ENCODE measurements at places on chromosomes 12 and 14.

- DNase-seq: no peak
Observed at GRCh38 chr12:40525054-40525453, 167.2 kb upstream of the CNTN1 start.

- DNase-seq: no peak
Observed at GRCh38 chr12:11745113-11745512, 95.6 kb downstream of the ETV6 start.

GRCh38 chr12:30661210-30661609 lies 34.5 kb downstream of the IPO8 start:
- no peak for DNase-seq

- no peak for DNase-seq
Observed at GRCh38 chr14:77910506-77910905, 110.6 kb downstream of the ADCK1 start.

DNA sequence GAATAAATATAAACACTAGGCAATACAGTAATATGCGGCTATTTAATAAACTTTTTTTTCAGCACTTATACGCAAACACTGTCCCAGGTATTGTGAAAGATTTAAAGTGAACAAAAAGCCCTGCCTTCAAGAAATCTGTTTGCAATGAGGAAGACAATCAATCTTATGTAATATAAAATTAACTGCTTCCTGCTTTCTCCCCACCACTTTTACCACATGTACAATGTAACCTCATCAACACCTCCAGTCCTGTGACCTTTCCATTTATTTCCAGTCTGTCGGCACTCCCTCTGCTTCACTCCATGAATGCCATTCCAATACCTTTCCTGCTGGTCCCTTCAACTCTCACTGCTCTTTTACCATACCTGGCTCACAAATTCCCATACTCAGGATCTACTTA lies 10.5 kb downstream of the SNX6 start:
- no peak for DNase-seq

GRCh38 chr12:104197264-104197663 lies 18.3 kb upstream of the TXNRD1 start:
- peak; percentile 28 for DNase-seq

DNA sequence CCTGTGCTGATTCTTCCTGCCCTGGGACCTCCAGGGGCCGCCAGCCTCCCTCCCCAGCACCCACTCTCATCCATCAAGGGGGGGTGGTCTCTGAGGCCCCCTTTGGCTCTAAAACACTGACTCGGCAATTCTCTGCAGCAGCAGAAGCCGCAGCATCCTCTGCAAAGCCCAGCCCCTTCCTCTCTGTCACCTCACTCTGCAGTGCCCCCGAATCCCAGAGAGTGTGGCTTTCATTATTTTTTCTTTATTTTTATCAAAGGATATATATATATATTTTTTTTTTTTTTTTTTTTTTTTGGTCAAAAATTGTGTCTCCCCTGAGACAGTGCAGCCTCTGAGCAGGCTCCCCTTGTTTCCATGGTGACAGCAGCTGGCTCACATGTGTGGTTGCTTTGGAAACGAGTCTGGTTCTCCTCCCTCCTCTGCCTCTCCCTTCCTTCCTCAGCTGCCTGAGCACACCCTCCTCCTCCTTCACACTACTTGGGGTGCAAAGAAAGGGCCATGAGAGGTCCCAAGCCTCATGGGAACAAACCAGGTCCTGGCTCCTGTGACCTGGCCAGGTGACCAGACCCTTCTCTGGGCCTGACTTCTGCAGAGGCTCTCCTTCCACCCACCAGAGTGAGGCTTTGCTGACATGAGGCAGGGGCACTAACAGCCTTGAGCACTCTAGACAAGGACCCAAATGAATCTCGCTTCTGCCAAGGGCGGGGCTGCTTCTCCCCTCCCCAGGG lies 100.5 kb downstream of the LRRC74A start:
- peak; percentile 80 for DNase-seq

DNA sequence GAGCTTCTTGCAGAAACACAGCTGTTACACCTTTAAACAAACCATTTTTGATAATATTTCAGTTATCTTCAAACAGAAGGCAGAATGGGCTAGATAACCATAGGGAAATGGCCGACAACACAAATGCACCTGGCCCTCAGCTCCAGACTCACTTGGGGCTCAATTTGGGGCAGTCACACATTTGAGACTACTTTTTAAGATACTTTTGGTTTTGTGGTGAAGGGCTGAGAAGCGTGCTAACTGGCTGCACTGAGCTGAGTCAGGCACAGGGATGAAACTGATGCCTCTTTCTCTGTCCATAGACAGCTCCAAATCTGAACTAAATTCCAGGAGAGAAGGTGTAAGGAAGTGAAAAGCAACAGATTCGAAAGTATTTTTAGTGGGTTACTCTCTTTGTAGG lies 18.5 kb upstream of the GRIP1 start:
- no peak for DNase-seq

DNA sequence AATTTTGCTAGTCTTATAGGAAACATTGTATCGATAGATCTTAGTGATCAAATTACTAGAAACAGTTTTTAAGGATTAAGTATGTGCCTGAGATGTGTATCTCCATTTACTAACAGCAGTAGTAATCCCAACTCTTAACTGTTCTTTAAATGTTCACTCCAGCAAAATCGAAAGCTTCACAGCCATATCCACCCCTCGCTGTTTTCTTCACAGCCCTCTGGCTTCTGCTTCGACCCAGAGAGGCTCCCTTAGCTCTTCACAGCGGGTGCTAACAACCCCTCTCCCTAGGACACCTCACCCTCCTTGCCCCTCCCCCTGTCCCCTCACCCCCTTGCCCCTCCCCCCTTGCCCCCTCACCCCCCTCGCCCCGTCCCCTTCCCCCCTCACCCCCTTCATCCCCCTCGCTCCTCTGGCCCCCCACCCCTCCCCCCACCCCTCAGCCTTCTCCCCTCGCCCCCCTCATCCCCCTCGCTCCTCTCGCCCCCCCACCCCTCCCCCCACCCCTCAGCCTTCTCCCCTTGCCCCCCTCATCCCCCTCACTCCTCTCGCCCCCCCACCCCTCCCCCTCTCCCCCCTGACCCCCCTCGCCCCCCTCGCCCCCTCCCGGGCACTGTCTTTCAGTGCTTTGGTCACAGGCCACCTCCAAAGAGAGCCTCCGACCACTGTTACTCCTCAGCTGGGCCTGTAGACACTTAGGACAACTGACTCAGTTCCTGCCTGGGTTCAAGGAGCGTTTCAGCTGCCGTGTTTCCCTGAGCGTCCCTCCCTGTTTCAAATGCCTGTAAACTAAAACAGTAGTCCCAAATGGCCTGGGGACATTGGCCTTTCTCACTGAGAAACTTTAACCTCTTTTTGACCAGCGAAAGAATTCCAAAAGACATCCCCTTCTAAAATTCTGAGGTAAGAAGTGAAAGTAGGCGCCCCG lies 46.0 kb upstream of the DYNC1H1 start:
- no peak for DNase-seq

- no peak for DNase-seq
Observed at GRCh38 chr14:100042286-100042685, 22.9 kb upstream of the EVL start.

- peak; percentile 59 for DNase-seq
Observed at GRCh38 chr14:73784181-73784987, 67.2 kb upstream of the PTGR2 start.

- DNase-seq: no peak
Observed at GRCh38 chr14:79465651-79466050, 745.7 kb downstream of the DIO2 start.

- no peak for DNase-seq
Observed at GRCh38 chr14:103943673-103944072, 1.3 kb upstream of the RD3L start.

GRCh38 chr14:51859131-51859530 lies 1.3 kb upstream of the GNG2 start:
- peak; percentile 37 for DNase-seq

DNA sequence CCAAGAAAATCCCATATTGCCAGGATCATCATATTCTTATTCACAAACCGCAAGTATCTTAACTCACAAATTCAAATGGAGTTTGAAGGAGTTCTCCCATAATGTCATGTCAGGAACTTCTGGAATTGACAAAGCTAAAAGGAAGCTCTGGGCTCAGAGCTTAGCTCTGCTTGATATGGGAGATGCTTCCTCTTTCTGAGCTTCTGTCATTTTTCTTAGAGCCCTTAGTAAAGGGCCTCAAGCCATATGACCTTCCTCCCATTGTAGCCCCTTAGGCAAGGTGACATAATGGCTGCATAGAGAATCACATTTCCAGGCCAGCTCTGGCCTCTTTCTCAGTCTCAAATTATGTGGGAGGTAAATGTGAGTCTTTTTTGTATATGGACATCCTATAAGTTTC lies 40.9 kb downstream of the SLC4A8 start:
- no peak for DNase-seq

DNA sequence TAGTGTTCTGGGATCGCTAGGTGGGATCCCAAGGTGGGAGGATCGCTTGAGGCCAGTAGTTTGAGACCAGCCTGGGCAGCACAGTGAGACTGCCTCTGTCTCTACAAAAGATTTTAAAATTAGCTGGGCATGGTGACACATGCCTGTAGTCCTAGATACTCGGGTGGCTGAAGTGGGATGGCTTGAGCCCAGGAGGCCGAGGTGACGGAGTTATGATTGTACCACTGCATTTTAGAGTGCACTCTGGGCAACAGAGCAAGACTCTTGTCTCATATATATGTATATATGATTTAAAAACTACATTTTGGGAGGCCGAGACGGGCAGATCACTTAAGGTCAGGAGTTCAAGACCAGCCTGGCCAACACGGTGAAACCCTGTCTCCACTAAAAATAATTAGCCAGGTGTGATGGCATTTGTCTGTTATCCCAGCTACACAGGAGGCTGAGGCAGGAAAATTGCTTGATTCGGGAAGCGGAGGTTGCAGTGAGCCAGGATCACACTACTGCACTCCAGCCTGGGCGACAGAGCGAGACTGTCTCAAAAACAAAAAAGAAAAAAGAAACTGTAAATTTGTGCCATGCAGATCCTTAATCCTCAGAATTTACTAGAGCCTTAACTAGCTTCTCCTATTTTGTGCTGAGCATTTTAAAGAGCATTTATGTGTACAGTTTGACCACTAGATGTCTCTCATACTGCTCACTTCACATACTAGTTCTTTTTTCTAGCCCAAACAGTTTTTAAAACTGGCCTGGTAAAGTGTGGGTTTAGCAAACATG lies 114.8 kb downstream of the MON2 start:
- DNase-seq: peak; percentile 73

- no peak for DNase-seq
Observed at GRCh38 chr12:108820707-108821406, 36.5 kb downstream of the SSH1 start.

DNA sequence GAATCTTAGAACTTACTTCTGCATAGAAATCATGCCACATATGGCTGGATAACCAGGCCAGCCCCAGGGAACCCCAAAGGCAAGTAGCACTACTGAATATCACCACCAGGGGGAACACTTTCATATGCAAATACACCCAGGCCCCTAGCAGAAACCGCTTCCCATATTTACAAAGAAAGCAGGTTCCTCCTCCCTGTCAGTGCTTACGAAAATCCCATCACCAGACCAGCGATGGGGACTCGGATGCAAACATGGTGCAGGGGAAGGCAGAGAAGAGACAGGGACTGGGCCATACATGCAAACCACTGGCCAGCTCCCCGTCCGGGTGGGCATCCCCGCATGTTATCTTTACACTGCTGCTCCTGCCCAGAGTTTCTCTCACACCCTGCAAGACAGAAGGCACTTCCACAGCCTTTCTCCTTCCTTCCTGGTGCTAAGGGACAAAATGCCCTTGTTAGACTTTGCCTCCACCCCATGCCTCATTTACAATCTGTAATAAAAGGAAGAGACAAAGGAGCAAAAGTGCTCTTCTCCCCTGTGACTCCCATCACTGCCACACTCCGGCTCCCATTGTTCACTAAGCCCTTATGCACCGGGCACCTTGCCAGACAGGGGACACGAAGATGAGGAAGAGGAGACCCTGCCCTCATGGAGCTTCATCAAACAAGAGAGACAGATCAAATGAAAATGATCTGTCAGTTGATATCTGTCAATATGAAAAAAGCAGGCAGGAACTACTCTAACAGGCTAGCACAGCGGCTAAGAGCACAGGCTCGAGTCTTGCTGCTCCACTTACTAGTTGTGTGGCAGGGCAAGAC lies 62.3 kb downstream of the PTPN21 start:
- DNase-seq: peak; percentile 70

DNA sequence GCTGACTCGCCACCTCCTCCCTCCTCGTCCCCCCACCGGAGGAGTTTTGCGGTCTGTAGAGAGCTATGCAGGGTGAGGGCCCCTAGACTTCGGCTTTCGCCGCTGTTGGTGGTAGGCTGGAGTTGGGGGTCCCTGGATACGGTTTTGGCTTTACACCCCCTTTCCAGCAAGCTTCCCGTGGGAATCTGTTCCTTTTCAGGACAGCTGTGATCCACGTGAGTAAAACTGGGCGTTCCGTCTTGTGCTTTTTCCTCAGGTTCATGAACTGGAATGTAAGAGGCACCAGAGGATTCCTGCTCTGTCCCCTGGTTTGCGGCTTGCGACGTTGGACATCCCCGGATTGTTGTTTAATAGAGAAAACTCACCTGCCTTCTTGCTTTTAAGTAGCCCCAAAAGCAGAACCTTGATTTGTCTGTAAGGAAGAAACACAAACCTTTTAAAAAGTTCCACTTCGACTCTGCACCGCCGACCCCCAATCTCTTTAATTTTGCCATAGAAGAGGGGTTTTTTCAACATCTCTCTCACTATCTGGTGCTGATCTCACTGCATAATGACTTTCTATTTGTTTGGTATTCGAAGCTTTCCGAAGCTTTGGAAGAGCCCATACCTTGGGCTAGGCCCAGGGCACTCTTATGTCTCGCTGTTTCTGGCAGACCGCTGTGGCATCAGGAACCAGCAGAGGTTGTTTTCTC lies 490 bp downstream of the PRORP start:
- DNase-seq: no peak

Data from fibroblast of upper back skin (primary cell).